ENCODE measurements at places on chromosomes 6 and 20.

- DNase-seq, result no peak
Measured at GRCh38 chr6:37513576-37513975, 13.9 kb upstream of the CCDC167 start.

DNA sequence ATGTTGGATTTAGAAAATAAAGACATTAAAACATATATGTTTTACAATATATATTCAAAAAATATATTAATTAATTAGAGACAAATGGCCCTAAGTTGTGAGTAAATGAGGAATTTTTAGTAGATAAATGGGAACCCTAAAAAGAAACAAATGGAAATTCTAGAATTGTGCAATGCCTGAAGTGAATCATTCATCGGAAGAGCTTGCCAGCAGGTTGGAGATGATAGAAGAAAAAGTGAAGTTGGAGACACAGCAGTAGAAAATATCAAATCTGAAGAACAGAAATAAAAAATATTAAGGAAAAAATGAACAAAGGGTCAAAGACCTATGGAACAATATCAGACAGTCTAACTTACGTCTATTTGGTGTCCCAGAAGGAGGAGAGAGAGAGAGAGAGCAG lies 109.4 kb upstream of the NEDD9 start:
- no peak for DNase-seq

- DNase-seq, result no peak
Measured at GRCh38 chr6:97850458-97851212, 567.6 kb upstream of the MMS22L start.

- DNase-seq, result no peak
Measured at GRCh38 chr6:26124781-26125685, 37.8 kb downstream of the HFE start.

- no peak for DNase-seq
Measured at GRCh38 chr6:47483516-47483852, 5.9 kb downstream of the CD2AP start.

DNA sequence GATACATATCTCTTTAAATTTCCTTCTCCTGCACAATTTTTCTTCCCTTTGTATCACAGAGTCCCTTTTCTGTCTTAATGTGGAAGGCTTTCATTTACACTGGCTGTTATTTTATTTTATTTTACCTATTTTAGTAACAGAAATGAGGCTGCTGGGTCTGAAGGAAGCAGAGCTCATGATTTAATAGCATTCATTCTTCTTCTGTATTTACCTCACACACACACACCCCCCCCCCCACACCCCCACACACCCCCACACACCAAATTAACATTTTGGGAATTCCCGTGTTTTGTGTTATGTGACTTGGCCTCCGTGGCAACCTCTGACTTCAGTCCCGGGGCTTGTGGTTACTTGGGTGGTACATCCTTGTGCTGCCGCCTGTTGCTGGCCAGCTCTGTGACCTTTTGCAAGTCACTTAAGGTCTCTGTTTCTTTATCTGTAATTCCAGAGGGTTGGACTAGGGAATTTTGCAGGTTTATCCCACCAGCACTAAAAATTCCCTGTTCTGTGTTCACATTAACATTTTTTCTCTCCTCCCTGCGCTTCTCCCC lies 108.8 kb downstream of the TIAM2 start:
- no peak for DNase-seq

DNA sequence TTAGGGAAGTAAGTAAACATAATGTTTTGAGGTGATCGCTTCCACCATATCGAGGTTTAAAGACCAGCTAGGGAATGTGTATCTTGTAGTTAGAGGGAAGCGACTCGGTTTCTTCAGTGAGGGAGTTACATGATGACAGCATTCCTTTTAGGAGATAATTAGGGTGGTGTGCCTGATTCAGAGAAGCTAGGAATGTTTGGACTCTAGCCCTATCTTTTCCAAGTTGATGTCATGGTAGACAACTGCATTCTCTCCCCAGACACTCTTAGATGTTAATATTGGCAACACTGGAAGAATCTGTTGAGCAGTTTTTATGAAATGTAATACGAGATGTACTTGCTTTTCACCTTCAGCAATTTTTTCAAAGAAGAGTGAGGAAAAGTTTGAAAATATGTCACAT lies 12.9 kb upstream of the HIVEP1 start:
- DNase-seq, result no peak

DNA sequence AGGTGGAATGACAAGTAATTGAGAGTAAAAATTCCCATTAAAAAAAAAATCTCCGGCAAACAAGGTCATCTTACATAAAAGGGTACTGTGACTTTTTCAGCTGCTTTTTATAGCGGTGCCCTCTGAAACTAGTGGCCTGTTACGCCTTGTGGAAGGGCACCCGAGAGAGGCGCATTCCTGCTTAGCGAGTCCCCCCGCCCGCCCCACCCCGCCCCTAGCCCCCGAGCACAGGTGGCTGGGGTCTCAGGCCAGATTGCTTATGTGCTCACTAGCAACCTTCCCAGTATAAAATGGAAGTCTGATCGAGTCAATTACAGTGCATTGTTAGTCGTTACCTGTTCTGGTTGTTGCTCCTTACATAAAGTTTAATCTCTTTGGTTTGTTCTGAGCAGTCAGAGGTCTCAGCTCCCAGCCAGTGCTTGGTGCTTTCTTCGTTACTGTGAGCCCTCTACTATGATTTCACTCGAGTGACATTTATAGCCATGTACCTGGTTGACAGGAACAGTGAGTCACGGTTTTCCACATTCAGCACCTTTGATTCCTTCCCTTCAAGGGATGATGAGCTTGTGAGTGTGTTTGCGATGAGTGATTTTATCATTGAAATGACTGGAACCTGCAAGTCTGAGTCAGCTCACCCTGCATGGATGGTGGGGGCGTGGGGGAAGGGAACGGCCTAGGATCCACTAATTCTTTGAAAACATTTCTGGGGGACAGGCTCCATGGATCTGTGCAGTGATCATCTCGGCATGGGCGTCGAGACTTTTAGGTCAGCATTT lies 47.6 kb downstream of the ZDHHC14 start:
- DNase-seq, result no peak

GRCh38 chr6:170130201-170130621 lies 160.7 kb downstream of the DLL1 start:
- DNase-seq, result no peak

- no peak for DNase-seq
Measured at GRCh38 chr20:32213870-32214269, 6.2 kb downstream of the POFUT1 start.

DNA sequence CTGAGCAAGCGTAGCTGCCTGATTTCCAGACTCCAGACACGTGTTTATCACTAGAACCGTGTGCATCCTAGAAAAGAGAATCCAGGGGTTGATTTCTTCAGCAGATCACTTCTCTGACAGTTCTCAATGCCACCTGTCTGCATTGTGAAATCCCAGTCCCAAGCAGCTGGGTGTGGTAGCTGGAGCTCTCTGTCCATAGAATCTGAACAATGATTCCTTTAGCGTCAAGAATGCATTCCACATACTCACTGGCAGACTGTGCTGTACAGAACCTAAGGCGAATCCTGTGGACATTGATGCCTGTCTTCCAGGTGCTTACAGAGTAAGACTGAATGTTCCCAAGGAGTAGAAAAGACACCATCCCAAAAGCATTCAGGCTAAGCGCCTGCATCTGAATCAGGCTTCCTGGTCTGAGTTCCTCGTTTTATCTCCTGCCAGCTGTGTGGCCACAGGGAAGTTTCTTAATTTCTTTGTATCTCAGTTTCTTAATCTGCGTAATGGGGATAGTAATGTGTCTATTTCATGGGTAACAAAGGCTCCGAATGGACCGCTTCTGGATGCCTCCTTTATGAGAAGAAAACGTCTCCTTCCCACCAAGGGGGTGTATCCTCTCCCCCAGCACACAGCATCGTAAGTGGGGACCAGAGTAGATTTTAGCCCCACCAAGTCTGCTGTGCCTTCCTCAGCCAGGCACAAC lies 10.4 kb upstream of the TRAF3IP2 start:
- DNase-seq, result no peak

GRCh38 chr6:166925141-166925996 lies 31.0 kb downstream of the RNASET2 start:
- DNase-seq, result no peak

DNA sequence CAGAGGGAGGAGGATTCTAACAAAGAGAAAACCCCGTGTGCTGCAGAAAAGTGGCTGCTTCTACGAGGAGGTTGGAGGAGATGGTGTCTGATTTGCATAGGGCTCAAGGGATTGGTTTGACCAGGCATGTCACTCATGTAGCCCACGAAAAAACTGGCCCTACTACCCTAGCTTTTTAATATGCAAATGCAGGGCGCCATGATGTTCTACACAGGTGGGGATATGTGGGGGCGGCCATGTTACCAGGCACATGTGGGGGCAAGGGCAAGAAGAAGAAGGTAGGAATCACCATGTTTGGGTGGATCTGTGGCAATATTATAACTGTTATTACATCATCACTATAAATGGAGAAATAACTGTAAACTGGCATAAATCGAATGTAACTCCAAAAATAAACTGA lies 9.9 kb downstream of the KIAA1755 start:
- DNase-seq, result no peak

- DNase-seq, result no peak
Measured at GRCh38 chr6:161462148-161462547, 188.3 kb upstream of the AGPAT4 start.

DNA sequence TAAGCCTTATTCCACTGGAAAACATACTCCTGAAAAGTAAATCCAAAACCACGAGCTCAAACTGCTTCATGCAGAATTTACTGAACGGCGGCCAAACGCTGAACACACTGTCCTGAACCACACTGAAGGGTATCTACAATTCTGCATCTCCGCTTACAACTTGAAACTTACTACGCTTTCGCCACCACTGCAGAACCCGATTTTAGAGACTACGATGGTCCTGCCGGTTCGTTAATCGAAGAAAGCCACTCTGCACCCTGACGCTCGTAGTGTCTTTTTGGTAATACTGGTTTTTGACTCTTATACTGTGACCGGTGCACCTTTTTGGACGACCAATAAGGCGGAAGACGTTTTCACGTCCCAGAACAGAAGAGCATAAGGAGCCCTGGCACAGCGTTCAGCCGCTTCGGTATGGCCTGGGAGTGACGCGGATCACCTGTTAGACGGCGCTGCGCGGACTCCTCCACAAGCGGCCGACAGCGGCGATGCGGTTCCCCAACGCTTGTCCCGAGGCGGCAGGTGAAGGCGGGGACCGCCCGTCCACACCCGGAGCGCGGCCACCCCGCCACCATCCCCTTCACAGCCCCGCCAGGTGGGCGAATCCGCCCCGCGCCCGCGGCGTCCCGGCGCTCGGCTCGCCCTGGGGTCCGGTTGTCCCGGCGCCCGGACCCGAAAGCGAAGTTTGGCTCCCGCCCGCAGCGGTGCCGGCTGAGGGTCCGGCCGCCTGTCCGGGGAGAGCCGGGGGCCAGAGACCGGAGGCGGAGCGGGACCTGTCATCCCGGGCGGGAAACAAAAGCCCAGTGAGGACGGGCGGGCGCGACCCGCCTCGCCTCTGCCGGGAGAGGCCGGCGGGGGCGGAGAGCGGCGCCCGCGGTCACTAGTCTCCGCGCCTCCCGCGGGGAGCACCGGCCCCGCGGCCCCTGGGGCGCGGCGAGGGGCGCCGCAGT lies 784 bp downstream of the FKBP5 start:
- peak; percentile 60 for DNase-seq

DNA sequence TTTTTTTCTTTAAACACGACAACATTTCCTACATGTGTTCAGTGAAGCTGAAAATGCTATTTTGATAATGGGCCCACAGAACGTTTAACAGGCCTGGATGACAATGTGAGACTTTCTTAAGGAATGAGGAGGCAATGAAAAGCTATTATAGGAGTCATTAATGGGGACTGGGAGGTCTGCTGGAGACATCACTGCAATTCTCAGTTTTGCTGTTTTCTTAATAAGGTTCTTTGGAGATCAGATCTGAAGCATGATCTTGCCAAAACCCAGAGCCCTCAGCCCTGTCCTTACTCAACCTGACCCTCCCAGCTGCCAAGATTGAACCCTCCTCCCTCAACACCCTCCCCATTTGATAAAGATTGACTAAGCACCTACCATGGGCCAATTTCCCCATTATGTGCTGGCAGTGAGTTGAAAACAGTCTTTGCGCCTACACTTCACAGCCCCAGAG lies 353.1 kb downstream of the MAFB start:
- DNase-seq, result no peak

DNA sequence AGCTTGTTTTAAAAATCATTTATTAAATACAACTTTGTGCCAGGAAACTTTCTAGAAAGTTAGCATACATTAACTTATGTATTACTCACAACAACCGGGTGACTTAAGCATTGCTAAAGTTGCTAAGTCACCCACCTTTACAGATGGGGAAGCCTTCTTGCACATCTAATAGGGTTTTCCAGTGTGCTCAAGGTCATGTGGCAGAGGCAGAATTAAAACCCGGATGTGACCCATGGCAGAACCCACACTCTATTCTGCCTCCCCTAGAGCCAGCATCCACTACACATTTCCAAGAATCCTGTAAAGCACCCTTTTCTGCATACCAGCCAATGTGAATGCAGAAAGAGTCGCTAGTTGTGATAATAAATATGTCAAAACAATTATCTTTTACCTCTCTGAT lies 13.4 kb downstream of the LINC00237 start:
- no peak for DNase-seq

DNA sequence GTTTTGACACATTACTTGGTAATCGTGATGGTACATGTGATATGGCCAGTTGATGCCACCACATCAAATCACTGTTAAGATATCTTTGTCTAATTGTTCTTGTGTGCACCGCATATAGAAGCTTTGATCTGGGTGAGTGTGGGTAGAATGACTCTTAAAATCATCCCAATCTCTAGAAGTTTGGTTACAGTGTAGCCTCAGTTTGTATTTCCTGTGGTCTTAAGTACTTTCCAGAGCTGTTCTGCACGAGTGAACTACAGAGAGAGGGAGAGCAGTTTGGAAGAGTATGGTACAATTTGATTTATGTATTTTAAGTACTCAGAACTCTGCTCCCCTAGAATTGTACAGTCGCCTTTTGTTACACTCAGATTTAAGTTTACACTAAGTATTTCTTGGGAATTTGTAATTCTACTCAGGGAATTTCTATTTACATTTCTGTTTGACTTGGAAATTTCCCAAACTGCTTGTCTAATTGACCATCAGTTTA lies 37.5 kb downstream of the SNX9 start:
- DNase-seq, result no peak

GRCh38 chr6:150511313-150511712 lies 88.4 kb upstream of the PLEKHG1 start:
- DNase-seq, result no peak

Measured in activated B cell treated with CpG ODN at 0.5 μM for 24 hours (primary cell).